ENCODE measurements at places on chromosomes 3 and 15. TPM values are rescaled to one million over a fixed set of nuclear protein-coding genes. Genes with fewer than 3 reads are reported as not detected.

Gene MINAR1
- 0.25 TPM for polyA plus RNA-seq

Gene TNFSF10
- 92.1 TPM for polyA plus RNA-seq

Gene ROPN1
- polyA plus RNA-seq, result not detected

Gene DUOX1
- polyA plus RNA-seq, result 1.2 TPM

Gene LIPH
- not detected for polyA plus RNA-seq

Gene TICRR
- 0.18 TPM for polyA plus RNA-seq

Gene MKRN2OS
- not detected for polyA plus RNA-seq

Gene PRRT3
- polyA plus RNA-seq, result 6.4 TPM

Gene TRAT1
- 205 TPM for polyA plus RNA-seq

Gene PPP4R2
- 38.9 TPM for polyA plus RNA-seq

Gene HRG
- not detected for polyA plus RNA-seq

Gene RPSA
- 1,450 TPM for polyA plus RNA-seq

Gene TMEM212
- not detected for polyA plus RNA-seq

Gene DZIP1L
- polyA plus RNA-seq, result not detected

Gene TRIM59
- 16.6 TPM for polyA plus RNA-seq

Gene TIMP4
- polyA plus RNA-seq, result 0.53 TPM

Gene EIF3J
- 22.7 TPM for polyA plus RNA-seq

Gene TGFBR2
- polyA plus RNA-seq, result 263 TPM

Gene PLCB2
- polyA plus RNA-seq, result 19.8 TPM

Gene GP5
- 6.1 TPM for polyA plus RNA-seq

Gene LSMEM2
- polyA plus RNA-seq, result not detected

Gene SLC12A1
- not detected for polyA plus RNA-seq

Gene CELSR3
- 0.17 TPM for polyA plus RNA-seq

Gene MAP1A
- 0.24 TPM for polyA plus RNA-seq

Gene CHL1
- polyA plus RNA-seq, result not detected

Gene CLRN1
- not detected for polyA plus RNA-seq

Gene GPR149
- polyA plus RNA-seq, result not detected

Gene PSMD2
- 200 TPM for polyA plus RNA-seq

Gene PRICKLE2
- polyA plus RNA-seq, result not detected

Gene TMCC1
- polyA plus RNA-seq, result 2.6 TPM

Gene FEZF2
- not detected for polyA plus RNA-seq

Gene FANCD2OS
- polyA plus RNA-seq, result not detected

Gene SLC7A14
- not detected for polyA plus RNA-seq

Gene DAZL
- polyA plus RNA-seq, result not detected

Gene LRTM1
- not detected for polyA plus RNA-seq

Gene CGNL1
- not detected for polyA plus RNA-seq
